ENCODE measurements at places on chromosomes 2 and 18.

GRCh38 chr18:58418361-58418760 lies 210.5 kb downstream of the ALPK2 start:
- no peak for DNase-seq

GRCh38 chr2:64139956-64140355 lies 4.3 kb downstream of the PELI1 start:
- no peak for DNase-seq

DNA sequence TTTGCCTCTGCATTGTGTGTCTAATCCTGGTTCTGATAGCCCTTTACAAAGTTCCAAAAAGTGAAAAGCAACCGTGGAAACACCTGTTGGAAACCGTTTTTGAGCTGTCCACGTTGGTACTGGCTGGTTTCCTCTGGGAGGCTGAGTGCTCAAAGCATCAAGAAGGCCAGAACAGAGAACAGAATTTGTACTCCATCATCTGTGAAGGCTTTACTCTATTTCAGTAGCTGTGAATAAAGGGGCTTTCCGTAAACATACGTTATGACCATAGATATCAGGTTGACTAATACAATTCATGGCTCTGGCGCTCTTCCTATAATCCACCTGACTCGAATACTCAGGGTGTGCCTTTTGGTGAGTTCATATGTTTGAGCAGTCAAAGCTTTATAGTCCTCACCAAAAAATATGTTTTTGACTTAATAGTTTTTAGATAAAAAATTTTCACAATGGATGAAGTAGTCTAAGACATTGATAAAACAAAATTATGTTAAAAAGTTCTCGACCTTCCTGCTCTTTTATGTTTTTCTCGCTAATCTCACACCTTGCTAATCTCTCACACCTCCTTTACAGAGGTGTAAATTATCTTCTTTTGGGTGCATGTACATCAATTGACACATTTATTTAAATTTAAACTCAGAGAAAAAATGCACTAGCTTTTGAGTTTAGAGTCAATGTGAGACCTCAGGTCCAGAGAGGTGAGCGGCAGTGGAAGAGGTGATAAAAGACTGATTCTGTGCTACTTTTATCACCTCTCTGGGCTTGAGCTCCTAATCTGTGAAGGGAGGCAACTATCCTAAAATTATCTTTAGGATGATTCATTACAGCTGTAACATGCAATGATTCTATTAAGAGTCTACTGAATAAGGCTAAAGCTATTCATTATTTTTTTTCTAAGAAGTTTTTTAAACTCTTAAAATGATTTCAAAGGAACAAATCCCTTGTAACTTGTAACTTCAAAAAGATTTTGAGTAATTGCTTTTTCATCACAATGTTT lies 65.3 kb downstream of the CXCR4 start:
- DNase-seq: no peak

GRCh38 chr18:36078751-36079529 lies 11.6 kb upstream of the RPRD1A start:
- DNase-seq: no peak

DNA sequence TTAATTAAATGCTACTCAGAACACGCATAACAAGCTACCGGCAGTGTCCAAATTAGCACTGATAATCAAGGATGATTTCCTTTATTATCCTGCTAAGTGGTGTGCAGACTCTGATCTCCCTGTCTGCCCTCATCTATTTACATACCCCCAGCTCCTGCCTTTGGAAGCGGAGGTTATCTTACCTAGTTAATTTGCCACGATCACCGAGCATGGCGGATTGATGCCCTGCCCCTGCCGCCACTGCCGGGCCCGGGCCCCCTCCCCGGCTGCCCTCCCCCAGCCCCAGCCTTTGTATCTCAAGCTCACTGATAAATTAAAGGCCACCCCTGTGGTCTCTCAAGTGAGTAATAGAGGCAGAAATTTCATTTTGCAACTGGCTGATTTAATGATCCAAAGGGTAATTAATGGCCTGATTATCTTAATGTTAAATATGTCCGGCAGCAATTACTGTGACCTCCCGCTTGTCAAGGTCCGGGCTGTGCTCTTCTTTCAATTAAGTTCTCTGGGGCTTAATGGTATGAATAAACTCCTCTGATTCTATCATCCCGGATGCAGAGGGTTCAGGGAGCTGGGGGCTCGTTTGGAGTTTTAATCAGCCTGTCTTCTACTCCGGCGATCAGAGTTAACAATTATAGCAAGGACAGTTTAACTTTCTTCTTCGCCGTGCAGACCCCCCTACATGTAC lies 113.4 kb downstream of the GBX2 start:
- DNase-seq: no peak

DNA sequence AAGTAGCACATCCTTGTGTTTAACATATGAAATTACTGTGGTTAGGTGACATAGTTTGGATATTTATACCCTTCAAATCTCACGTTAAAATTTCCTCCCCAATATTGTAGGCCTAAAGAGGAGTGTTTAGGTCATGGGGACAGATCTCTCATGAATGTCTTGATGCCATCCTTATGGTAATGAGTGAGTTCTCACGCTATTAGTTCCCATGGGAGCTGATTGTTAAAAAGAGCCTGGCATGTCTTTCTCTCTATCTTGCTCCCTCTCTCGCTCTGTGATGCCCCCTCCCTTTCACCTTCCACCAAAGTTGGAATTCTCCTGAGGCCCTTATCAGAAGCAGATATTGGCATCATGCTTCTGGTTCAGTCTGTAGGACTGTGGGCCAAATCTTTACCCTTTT lies 660.1 kb downstream of the ADCYAP1 start:
- DNase-seq: no peak

DNA sequence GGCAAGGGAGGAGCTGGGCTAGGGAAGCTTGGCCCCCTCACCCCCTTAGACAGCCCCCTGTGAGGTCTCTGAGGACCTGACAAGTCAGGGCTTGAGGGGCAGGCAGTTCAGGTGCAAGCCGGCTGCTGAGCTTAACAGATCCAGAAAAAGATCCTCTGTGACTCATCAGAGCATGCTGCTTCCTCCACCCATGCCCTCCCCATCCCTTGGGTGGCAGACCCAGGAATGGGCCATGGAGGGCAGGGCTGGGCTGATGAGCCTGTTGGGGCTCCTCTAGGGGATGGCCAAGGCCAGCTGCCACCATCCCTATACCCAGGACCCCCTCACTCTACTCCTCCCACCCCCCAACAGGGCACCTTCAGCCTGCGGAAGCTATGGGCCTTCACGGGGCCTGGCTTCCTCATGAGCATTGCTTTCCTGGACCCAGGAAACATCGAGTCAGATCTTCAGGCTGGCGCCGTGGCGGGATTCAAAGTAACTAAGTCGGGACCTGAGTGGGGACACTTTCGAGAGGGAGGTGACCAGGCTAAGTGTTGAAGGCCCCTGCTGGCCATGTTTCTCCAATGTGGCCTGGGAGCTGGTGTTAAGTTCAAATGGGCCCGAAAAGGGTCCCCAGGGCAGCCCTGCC lies 1.9 kb downstream of the SLC11A1 start:
- DNase-seq: no peak

DNA sequence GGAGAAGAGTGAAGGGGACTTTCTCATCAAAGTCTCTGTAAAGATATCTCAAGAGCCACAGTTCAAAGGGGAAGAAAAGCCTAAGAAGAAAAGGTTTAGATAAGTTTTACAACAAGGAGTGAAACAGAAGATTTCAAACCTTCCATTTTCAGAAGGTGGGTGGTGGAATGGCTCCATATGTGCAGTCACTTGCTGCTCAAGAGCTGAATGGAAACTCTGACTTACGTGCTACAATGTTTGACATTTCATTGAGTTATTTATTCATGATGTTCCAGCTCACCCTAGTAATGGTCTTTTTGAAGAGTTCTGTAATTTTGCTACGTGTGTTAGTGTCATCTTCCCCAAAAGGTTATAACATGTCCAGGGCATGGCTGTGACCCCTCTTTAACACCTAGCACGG lies 21.7 kb downstream of the LCT start:
- no peak for DNase-seq

DNA sequence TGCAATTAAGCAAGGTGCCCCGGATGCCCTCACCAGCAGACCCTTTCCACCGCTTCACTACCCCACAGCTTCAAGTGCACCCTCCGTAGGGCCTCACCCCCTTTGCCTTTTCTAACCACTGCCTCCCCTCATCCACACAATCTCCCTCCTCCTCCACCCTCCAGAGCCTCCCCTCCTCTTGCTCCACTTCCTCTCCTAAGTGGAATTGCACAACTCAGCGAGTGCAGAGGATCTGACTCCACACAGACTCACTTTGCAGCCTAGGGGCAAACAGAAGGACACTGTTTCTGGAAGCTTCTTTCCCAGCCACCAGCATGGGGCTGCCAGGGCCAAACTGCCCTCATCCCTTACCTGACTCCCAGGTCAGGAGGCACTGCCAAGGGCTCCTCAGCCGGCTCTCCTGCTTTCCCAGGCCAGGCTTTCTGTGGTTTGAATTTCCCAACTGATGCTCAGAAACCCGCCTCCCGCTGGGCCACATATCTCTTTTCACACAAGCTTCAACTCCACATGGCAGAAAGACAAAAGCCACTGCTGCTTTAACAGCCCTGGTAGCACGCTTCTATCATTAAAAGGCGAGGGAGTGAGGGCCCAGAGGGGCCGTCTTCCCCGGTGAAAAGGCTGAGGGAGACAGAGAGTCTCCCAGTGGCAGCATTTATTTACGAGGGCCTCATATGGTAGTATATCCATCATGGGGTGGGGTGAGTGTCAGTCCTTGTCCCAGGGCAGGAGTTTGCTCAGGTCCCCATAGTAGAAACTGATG lies 74.7 kb upstream of the MGAT4A start:
- DNase-seq: no peak

DNA sequence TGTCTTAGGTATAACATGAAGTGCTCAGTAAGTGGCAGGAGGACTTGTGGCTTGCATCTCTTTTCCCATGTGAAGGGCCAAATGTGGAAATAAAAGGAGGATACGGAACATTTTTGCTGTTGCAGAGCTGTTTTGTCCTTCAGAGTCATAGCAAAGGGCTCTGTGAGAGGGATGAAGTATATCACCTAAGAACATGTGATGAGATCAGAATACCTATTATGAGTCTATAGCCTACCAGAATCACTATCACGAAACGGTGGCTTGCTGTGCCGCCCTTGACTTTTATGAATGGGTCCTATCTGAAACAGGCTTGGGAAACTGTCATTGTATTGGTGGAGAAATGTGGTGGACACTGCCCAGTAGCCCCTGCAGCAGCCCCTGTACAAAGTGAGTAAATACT lies 67.0 kb upstream of the ITGB6 start:
- DNase-seq: no peak

GRCh38 chr2:70664525-70664924 lies 103.5 kb downstream of the ADD2 start:
- DNase-seq: no peak

DNA sequence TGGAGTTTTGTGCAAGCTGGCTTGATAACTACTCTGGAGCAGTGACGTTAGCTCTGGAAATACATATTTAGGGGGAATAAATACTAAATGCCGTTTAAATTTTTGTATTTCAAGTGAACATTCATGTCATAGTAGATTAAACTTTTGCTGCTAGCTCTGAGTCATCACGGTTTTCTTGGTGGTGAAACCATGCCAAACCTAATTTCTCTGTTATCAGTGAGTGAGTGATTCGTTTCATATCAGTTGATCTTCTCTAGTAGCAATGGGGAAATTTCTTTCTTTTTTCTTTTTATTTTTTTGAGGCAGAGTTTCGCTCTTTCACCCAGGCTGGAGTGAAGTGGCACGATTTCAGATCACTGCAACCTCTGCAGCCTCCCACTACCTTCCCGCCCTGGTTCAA lies 211.1 kb downstream of the PTPRM start:
- DNase-seq: no peak

GRCh38 chr2:214679736-214680135 lies 129.7 kb downstream of the BARD1 start:
- DNase-seq: no peak

DNA sequence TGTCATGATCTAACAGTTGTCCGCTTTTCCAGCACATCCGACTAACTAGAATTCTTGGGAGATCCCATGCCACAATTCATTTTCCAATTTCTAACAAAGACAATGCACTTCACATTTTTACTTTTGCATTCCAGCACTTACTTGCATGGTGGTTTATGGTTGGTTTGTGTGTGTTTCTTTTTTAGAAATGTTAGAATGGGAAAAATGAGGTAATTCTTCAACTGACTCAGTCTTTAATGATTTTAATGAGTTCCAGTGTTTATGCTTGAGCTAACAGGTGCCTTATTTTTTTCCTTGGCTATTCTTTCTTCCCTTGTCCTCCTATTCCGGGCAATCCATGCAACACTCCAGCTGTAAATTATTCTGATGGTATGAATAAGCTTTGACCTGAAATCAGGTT lies 46.4 kb downstream of the SLC8A1 start:
- DNase-seq: no peak

DNA sequence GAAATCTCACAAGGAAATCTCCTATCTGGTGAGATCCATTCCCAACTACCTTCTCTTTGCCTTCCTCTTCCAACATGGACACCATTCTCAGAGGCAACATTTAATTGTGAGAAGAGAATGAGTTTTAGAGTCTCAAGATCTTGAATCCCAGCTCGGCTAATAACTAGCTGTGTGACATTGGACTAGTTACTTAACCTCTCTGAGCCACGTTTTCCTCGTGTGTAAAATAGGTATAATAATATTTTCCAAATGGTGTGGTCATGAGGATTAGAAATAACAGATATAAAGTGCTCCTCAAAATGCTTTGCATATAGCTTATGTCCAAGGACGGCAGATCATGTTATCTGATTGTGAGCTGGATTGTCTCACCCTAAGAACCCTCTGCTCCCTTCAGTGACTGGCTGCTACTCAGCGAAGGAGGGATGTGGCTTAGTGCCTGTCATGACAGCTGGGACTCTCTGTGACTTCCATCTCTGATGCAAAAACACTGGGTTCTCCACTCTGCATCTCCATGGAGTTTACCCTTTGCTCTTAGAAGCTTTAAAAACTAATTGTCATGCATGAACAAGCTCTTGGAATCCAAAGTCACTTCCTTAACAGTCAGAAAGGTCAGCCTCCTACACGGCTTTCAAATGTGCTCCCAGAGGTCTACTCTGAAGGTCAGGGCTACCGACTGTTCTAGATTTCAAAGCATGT lies 38.4 kb upstream of the MRPL19 start:
- DNase-seq: no peak

- no peak for DNase-seq
Measured at GRCh38 chr2:237270520-237270919, 143.4 kb downstream of the COL6A3 start.

DNA sequence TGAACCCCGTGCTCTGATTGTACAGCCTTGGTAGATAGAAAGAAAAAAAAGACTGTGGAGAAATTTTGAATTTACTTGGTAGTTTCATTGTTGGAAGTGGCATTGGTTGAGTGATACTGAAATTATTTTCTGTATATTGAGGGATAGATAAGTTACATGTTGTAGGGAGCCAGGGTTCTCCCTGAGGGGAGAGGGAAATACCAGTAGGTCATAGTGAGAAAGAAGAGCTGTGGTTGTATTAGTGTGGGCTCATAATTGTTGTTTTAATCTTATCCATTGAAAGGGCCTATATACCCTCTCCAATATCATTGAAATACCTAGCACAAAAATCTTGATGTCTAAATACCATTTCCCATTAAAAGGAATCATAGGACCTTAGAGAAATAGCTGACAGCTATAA lies 16.9 kb upstream of the RAB31 start:
- DNase-seq: no peak
